Heart right ventricle (tissue), 16 donors: ENCODE measurements at places on chromosomes 4 and X.

DNA sequence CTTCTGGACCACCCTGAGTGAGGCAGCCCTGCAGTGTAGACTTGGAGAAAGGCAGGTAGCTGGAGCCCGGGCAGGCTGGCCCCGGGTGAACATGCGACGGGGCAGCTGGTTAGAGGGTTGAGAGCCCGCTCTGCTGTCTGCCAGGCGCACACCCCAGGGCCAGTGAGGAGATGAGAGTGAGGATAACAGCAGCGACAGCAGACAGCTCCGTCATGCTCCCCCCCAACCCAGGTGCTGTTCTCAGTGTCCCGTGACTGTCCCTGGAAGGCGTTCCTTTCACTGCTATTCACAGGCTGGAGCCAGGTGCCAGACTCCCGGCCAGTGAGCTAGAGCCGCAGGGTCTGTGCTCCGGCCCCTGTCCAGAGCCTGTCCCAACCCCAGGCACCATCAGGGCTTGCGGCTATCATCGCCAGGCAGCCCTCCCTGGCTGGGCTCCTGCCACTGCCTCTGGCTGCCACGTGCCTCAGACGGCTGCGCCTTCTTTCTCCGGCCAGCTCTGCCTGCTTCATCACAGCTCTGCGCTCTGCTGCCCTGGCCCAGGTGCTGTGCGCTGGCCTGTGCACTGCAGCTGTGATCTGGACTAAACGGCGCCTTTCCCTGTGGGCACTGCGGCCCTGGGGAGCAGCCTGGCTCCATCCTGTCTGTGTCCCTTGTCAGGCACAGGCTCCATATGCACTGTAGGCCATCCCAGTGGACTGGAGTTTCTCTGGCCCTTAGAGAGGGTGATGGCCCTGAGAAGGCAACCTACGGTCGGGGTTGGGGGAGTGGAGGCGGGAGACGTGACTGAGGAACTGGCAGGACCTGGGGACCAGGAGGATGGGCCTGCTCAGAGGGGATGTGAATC is 19.8 kb downstream of the NSG1 start:
- no peak for DNase-seq

DNA sequence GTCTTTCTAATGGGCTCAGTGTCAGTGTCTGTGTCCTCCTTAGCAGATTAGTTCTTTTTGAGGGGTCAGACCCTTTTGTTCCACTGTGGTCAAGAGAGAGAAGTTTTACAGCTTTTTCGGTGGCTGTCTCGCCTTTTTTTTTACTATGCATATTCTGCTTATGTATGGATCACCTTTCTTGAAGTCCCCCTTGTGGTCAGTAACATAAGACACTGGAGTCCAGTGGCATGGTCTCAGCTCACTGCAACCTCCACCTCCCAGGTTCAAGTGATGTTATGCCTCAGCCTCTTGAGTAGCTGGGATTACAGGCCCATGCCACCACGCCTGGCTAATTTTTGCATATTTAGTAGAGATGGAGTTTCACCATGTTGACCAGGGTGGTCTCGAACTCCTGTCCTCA is 54.0 kb upstream of the PGRMC2 start:
- no peak for DNase-seq

DNA sequence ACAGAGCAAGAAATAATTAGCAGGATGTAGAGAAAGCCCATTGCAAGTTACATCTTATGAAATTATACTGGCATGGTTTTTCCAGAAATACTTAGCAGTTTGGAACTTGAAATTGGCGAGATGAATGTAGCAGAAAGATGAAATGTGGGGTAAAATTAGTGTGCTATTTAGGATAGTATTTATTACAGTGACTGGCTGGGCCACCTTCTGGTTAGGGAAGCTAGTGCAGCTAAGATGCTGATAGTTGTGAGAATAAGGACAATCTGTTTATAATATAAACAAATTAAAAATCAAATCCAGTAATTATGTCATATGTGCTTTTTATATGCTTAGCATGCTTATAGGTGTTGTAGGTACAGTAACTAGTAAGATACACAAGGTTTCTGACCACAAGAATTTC is 74.8 kb downstream of the IL15 start:
- no peak for DNase-seq

GRCh38 chrX:23503835-23504539 is 163.3 kb upstream of the PRDX4 start:
- peak; percentile 62 for DNase-seq

DNA sequence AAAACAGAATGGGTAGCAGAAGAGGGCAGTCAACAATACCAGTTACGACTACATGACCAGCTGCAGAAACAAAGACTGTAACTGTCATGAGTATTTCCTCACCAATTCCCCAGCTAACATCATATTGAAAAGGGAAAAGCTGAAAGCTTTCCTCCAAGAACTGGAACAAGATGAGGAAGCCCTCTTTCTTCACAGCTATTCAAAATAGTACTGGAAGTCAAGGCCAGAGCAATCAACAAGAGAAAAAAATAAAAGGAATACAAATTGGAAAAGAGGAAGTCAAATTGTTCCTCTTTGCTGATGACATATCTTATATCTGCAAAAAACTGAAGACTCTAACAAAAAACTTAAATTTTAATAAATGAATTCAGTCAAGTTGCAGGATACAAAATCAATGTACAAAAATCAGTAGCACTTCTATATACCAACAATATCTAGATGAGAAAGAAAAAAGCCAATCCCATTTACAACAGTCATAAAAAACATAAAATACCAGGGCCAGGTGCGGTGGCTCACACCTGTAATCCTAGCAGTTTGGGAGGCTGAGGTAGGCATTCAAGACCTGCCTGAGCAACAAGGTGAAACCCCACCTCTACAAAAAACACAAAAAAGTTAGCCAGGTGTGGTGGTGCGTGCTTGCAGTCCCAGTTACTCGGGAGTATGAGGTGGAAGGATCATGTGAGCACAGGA is 125.4 kb downstream of the ATP8A1 start:
- DNase-seq: no peak

GRCh38 chr4:20816287-20816686 is 116.0 kb downstream of the PACRGL start:
- DNase-seq: no peak

DNA sequence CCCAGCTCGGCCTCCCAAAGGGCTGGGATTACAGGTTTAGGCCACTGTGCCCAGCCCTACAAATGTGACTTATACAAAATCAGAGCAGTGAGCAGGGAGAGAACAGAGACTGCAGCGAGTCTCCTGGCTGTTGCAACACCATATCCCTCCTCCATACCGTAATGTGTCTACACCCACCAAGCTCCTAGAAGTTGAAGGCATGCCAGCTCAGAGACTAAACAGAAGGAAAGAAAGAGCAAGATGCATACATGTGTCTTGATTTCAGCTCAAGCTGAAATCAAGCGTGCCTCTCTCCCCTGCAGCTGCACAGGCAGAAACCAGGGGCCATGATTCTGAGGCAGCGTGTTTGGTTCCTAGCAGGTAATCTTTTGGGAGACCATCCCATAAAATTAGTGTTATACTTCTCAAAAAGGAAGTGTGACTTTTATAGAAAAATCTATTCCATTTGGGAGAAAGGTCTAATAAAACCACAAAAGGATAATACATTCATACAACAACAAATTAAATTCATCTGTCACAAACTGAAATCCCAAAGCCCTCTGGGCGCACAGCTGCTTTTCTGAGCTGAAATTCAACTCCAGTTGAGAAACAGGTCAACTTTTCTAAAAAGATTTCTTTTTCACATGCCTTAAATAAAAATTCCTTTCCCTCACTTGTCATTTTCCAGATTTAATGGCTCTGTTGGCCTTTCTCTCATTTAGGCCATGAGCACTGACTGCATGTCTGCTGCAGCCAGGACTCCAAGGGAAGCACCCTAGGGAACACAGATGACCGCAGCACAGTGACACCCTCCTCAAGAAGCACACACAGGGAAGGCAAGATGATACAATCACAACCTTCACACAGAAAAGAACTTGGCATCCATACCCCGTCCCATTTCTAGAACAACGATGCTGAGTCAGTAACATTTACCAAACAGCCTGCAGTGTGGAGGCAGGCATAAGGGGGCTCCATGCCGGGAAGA is 34.4 kb downstream of the AFAP1 start:
- DNase-seq: no peak

DNA sequence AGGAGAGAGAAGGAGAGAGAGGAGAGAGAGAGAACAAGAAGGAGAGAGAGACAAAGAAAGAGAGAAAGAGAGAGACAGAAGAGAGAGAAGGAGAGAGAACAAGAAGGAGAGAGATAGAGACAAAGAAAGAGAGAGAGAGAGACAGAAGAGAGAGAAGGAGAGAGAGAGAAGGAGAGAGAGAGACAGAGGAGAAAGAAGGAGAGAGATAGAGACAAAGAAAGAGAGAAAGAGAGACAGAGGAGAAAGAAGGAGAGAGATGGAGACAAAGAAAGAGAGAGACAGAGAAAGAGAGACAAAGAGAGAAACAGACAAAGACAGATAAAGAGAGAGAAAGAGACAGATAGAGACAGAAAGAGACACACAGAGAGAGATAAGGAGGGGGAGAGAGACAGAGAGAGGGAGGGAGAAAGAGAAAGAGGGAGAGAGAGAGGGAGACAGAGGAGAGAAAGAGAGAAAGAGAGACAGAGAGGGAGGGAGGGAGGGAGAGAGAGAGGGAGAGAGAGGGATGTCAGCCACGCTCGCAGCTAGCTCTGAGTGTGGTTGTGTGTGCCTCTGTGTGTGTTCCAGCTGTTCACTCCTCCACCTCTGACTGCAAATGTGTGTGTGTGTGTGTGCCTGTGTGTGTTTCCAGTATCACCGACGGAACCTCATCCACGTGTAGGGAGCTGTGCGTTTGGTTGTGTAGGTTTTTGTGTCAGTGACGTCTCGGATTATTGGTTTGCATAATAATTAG is 105.8 kb downstream of the CRLF2 start:
- no peak for DNase-seq

- no peak for DNase-seq
Observed at GRCh38 chrX:111071542-111072277, 24.3 kb upstream of the PAK3 start.

GRCh38 chr4:148962539-148963290 is 520.5 kb upstream of the NR3C2 start:
- no peak for DNase-seq

DNA sequence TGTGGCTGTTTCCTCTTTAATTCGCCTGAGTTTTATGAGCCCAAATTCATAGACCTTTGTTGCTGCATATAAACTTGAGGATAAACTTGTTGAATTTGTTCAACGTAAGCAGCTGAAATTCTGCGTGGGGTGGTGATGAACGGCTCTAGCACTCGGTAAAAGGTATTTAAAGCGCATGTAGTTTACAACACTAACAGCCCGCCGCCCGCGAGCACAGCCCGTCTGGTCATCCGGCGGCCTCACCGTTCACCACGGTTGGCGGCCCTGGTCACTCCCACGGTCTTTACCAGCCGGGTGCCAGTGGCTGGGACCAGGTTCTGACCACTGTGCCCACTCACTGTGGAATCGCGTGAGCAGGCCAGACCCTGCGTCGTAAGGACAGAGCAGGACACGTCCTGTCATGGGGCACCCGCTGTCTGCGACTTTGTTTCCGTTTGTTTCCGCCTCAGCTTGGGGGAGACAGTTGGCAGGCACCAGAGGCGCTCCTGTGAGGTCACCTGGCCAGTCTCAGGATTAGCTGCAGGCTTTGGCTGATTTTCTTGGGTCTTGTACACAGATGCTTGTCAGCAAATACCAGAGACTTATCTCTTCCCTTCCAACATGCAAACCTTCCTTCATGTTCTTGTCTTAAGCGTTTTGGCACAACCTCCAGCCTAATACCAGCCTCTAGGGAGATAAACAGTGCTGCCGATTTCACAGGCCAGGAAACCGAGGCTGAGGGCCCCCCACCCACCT is 36.8 kb upstream of the SPON2 start:
- peak; percentile 24 for DNase-seq

DNA sequence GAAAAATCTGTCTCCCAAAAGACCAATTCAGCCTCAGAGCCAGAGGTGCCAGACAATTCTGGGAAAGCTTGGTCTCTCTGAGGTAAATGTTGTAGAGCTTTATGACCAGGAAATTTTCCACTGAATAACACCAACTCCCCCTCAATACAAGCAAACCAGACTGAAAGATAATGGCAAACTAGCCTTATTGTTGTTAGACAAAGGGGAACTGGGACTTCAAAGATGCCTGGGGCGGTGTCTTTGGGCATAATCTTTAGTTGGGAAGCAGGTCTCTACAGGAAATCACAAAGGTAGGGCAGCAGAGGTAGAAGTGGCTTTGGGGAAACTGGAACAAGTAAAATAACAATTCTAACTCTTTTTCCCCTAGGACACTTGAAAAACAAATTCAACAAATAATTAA is 12.0 kb downstream of the COL4A6 start:
- DNase-seq: no peak

DNA sequence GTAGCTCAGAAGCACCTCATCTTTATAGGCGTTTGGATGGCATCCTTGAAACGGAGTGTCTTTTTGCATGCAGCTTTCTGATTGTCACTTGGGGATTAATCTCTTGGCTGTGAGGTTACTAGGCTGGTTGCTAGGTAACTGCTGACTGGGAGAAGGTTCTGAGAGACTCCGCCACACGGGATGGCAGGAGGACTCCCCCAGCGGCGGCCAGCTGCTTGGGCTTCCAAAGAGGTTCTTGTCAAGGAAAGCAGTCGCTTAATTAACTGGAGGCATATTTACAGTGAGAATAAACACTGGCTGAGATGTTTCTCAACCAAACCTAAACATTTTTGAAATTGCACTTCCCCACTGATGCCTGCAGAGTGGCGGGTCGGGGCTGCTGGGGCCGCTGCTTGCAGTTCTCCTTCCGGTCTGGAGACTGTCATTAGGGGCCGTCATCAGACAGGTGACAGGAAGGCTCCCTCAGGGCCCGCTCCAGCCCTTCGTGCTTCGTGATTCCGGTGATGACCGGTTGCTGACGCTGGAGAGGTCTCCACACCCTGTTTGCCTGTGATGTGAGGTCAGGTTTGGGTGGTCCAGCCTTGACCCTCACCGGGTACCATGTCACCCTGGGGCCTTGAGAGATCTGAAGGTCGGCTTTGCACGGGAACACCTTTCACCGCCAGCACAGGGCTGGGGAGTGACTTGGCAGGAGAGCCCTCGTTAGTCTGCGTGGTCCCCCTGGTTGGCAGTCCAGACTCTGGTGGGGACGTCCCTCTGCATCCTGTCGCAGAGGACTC is 9.1 kb downstream of the NSG1 start:
- no peak for DNase-seq

DNA sequence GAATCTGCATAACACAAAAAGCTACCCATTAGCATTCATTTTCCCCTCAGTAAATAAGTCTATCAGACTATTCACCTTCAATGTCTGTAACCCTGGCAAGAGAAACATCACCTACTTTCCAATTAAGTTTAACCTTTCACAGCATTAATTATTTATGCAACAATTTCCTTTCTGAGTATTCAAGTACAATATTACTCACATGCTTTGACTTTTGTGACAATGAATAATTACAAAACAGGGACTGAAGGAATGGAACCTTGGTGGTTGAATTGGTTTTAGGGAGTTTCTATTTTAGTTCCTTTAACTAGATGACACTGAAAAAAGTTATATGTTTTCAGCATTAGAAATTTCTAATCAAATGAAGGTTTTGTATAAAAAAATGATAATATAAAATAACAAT is 932.3 kb upstream of the EPHA5 start:
- DNase-seq: no peak
